ENCODE measurements at places on chromosomes 7 and 10.
A peak's percentile ranks its signal among the peaks of the same experiment; 100 is the strongest.

GRCh38 chr10:99681553-99681952 is 22.2 kb downstream of the ENTPD7 start:
- DNase-seq: no peak

- no peak for DNase-seq
Observed at GRCh38 chr10:43190289-43190688, 52.0 kb downstream of the CSGALNACT2 start.

- DNase-seq: no peak
Observed at GRCh38 chr10:89829887-89830269, 128.5 kb downstream of the KIF20B start.

GRCh38 chr7:4416396-4417056 is 265.6 kb upstream of the FOXK1 start:
- DNase-seq: no peak

DNA sequence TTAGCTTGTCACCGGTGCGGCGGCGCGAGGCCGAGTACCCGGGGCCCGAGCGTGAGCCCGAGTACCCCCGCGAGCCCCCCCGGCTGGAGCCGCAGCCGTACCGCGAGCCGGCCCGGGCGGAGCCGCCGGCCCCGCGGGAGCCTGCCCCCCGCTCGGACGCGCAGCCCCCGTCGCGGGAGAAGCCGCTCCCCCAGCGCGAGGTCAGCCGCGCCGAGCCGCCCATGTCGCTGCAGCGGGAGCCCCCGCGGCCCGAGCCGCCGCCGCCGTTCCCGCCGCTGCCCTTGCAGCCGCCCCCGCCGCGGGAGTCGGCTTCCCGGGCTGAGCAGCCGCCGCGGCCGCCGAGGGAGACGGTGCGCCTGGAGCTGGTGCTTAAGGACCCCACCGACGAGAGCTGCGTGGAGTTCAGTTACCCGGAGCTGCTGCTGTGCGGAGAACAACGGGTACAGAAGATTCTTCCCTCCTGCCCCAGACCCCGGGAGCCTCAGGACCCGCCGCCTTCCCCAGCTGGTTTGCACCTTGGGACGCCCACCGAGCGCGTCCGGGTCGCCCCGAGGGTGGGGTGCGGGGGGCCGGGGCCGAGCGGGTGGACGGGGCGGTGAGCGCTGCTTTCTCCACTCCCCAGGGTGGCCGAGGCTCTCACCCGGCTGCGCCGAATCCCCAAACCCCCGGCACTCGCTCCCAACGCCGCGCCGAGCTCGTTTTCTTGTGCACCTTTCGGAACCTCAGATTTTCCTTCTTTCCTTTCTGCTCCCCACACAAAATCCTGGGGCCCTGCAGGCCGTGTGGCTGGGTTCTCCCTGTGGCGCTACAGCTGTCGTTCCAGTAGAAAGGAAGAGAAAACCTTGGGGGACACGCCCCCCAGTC is 708 bp downstream of the UBN2 start:
- peak; percentile 1 for DNase-seq
